ENCODE measurements at places on chromosomes 16 and 17.

GRCh38 chr16:29825145-29826044, 5.1 kb downstream of the MVP start:
- peak; percentile 52 for DNase-seq

DNA sequence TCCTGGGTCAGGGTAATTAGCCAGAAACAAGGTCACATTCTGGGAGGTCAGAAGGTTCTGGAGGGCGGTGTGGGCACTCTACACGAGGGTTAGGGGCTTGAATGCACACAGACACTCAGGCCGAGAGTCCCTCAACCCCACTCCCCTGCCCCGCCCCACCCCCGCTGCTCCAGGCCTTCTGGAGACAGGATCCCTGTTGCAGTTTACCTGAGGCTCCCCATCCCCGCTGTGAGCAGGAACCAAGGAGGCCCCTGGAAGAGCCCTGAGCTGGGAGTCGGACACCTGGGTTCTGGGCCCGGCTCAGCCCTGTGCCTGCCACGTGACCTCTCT, 4.4 kb upstream of the ACTG1 start:
- no peak for DNase-seq

GRCh38 chr17:50301891-50302584, 27.8 kb downstream of the TMEM92 start:
- no peak for DNase-seq

- DNase-seq: no peak
Observed at GRCh38 chr17:78793415-78793814, 11.3 kb upstream of the CYTH1 start.

- no peak for DNase-seq
Observed at GRCh38 chr16:35325936-35326335, 1866.5 kb downstream of the TP53TG3F start.

DNA sequence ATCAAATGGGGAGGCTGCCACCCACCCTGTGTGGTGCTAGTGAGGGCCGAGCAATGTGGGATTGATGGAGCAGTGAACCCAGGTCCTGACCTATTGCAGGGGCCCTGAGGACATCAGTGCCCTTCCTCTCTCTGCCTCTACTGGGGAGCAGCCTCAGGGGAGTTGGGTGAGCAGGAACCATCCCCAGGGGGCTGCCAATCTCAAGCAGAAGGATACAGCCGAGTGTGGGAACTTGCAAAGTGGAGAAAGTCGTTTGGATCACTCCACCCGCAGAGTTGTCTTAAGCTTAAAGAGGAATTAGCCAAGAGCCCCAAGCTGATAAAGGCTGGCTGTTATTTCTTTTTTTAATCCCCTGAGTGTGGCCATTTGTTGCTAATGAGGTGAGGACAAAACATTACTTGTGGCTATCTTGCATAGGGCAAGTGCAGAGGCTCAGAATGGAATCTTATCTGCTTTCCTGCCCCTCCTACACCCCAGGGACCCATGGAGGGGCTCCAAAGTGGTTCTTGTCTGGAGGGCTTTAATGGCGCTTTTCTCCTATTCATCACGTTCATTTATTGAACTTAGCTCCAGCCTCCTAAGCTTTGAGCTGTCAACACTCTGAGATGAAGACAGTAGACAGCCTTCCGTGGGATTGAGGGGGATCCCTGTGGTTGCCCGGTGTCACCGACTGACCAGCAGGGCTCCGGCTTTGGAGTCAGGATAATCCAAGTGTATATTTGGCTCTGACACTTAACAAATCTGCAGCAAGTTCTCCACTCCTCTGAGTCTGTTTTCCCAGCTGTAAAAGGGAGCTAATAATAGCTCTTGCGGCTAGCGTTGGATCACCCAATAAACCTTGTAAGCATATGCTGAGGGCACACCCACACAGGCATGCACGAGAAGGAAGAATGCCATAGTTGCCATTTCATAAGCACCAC, 45.1 kb downstream of the MYH11 start:
- DNase-seq: no peak

GRCh38 chr16:31088459-31089183, at the start of gene PRSS53:
Gene PRSS53 (minus strand): TSS chr16:31088943. CDS start chr16:31088809, 134 bp downstream.
- no peak for DNase-seq

GRCh38 chr16:85519540-85520231, 93.4 kb upstream of the GSE1 start:
- no peak for DNase-seq
